ENCODE measurements at places on chromosomes 5 and 9.

DNA sequence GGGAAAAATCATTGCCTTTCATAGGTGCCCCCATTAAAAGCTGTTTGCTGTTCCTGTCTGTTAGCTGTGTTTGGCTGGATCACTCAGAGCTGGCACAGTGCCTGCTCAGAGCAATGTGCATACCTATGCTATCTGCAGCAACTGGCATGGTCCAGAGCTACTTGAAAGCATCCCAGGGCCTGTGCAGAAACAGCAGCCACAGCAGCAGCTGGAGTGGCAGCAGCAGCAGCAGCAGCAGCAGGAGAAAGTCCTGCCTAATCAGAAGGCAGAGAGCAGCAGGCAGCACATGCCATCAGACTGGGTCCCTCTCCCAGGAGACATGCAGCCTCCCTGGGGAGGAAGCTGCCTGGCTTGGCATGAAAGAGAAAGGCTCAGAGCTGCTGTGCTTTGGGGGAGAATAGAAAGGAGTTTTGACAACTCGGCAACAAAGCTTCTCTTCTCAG is 243.8 kb upstream of the WWC1 start:
- no peak for DNase-seq

DNA sequence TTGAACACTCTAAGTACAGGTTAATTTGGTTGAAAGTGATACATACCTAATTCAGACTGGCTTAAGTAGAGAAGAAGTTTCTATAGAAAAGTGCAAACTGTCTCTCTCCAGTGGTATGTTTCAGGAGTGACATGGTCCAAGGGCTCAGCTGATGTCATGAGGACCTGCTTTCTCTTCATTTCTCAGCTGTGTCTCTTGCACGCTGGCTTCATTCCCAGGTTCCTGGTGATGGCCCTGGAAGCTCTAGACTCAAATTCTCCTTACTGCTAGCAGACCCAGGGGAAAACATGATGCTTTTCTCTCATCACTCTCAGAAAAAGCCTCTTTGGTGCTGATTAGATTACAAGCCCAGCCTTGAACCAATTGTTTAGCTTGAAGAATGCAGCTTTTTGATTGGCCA is 211.9 kb upstream of the CLINT1 start:
- no peak for DNase-seq

- no peak for DNase-seq
These were observed 265.0 kb upstream of the ZNF608 start for GRCh38 chr5:125011419-125011818.

GRCh38 chr5:36240779-36241630 is 720 bp downstream of the NADK2 start:
- peak; percentile 35 for DNase-seq

- peak; percentile 85 for DNase-seq
These were observed 1.7 kb upstream of the POMT1 start for GRCh38 chr9:131500939-131501541.

GRCh38 chr5:80618438-80618837 is 36.0 kb upstream of the MSH3 start:
- DNase-seq = no peak

- DNase-seq = no peak
These were observed 14.0 kb downstream of the GRIN1 start for GRCh38 chr9:137152844-137153405.

DNA sequence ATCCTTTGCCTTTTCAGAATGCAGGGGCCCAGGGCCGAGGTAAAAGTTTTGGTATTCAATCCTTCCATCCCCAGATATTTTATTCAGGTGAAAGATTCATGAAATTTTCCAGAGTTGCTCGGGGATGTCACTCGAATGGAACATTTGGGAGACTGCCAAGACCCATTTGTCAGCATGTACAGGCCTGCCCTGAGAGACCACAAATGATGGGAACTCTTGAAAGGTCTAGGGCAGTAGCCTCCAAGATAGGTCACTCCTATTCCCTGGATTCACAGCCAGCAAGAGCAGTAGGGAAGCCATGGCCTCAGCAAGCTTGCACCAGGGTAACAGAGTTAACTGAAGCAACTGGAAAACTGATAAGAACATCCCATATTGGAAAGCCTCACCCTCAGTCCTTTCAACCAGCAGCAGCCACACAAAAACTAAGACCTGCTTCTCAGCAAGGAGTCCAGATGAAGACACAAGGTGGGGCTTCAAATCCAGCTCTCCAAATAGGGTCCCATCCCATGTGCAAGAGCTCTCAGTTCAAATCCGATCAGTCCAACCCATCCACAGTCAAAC is 12.5 kb downstream of the CARD6 start:
- no peak for DNase-seq

- DNase-seq = no peak
These were observed 10.6 kb downstream of the NIPAL4 start for GRCh38 chr5:157470631-157471030.

- no peak for DNase-seq
These were observed 8.3 kb downstream of the HNRNPH1 start for GRCh38 chr5:179615203-179615602.

GRCh38 chr5:96952118-96952750 is 16.4 kb downstream of the LNPEP start:
- DNase-seq = no peak

- DNase-seq = no peak
These were observed 275.2 kb downstream of the CDH9 start for GRCh38 chr5:26763215-26763614.

- DNase-seq = no peak
These were observed 64.1 kb downstream of the SMIM23 start for GRCh38 chr5:171849585-171850323.

DNA sequence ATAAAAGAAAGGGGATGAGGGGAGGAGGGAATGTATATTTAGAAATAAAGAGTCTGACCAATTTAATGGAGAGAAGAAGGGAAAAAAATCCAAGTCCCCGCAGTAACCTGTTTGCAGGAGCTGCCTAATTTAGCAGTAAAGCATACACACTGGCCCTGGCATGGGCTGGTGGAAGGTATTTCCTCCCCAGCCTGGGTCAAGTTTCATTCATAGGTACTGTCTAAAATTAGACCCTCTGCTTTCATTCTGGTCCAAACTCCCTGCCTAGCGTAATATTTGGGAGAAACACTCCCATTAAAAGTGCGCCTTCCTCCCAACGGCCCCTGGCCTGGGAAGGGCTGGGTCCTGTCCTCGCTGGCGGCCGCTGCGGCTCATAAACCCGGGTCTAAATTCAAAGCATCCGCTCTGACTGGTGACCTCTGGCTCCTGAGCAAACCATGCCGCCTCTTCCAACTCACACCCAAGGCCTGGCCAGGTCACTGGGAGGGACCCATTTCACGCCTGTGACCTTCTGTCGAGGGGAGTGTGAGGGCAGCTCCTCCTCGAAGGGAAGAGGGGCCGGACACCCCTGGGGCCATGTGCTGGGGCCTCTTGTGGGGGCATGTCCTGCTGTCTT is 123.2 kb downstream of the FGF18 start:
- no peak for DNase-seq

GRCh38 chr5:60340326-60340725 is 359.6 kb downstream of the DEPDC1B start:
- DNase-seq = no peak

DNA sequence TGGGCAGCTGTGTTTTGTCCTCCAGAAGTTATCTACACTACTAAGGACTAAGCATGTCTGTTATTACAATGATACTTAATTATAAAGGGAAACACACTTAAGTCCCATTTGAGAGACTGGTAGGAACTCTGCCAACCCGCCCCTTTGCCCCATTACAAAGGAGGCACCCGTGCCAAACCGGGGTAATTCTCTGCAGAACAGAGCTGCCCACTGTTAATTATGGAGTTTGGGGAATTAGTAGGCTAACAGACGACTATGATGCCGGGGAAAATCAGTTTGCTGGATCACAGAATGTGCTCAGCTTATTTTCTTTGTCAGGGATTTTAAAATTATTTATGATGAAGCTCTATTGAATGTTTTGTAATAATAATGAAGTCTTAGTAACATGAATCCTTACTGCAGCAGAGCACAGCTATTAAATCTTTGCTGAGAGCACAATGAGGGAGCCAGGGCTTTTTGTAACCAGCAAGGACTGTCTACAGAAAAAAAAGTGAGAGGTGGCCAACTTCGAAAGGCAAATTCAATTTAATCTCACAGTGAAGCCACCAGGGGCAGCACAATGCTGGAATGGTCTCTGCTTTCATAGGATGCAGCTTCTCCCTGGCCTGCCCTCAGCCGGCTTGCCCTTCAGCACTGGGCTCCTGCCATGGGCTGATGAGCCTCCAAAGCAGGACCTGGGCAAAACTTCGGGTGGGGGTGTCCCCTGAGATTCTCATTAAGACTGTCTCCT is 134.5 kb downstream of the GNAQ start:
- DNase-seq = no peak

DNA sequence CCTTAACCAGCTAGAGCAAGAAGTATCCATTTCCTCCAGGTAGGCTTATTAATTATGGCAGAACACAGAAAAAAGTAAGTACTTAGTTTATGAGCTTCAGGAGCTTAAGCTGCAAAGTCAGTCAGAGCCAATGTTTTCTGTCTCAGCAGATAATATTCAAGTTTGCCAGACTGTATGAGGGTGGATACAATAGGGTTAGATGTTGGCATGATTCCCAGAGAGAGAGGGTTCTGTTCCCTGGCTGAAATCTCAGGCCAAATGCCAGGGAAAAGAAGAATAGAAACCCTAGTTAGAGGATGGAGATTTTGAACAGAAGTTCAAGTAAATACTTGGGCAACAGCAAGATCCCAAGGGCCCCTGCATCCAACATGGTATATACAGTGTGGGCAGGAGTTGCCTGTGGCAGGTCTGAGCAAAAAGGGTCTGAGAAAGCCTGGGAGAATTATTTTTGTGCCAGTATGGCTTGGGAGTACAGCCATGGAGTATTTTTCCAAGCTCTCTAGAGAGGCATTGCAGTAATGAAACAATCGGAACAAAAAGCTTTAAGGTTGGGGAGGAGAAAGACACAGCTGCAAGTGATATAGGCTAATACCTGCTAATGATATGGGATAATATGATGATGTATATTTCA is 31.0 kb upstream of the ISOC1 start:
- DNase-seq = no peak

- DNase-seq = no peak
These were observed 52.5 kb upstream of the ORM1 start for GRCh38 chr9:114270120-114270975.

DNA sequence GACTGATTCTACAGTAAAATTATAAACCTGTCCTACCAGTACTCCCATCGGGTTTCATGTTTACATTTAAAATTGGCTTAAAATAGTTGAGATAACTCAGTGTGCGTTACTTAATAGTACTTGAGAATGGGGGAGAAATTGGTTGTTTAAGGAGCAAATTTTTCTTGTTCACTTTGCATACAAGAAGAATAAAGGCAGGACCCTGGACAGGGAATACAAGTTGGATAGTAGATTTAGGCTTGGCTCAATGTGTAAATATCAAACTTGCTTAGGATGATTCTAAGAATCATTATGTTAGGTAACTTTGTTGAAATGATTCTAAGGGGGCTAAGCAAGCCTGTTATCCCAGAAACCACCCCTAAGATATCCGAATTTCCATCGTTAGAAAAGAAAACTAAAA is 448.4 kb upstream of the TLE4 start:
- no peak for DNase-seq

DNA sequence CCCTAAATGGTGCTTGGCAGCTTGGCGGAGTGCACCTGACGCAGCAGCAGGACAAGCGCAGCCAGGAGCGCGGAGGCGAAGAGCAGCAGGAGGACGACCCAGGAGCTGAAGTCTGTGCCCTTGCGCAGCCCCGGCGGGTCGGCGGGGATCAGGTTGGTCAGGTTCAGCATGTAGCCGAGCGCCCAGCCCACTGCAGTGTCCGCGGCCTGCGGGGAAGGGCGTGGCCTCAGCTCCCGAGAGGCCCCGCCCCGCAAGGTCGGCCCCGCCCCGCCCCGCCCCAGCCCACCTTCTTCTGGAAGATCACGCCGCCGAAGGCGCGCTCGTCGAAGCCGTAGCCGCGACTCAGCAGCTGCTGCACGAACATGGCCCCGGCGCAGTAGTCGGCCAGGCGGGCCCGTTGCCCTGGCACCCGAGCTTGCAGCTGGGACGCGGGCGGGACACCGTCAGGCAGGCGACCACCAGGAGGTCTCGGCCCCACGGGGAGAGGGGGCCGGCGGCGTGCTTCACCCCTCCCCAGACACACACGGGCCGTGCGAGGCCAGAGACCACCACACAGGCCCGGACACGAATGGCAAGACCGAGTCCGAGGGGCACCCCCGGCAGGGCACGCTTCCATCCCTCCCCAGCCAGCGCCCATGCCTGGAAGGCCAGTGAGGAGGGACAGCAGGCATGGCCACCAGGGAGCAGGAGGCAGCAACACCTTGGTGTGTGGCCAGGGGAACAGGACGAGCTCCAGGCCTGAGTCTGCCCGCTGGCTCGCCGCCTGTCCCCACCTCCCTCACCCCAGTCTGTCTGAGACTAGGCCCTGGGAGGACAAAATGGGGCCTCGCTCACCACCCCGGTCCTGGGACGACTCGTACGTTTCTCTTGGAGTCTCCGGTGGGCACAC is 2.9 kb upstream of the NPDC1 start:
- no peak for DNase-seq

DNA sequence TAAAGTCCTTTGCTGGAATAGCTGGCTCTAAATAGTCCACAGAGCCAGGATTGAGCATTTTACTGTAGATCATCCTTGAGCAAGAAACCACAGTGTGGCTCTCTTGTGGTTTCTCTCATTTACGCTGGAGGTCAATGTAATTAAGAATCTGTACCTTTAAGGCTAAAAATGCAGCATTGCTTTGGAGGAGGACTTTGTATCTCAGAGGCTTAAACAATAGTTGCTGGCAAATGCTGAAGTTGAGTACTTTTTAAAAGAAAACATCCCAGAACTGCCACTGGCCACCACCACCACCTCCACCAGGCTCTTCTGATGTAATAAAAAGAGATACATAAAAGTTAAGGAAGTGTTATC is 177.3 kb upstream of the ADAMTSL1 start:
- no peak for DNase-seq

DNA sequence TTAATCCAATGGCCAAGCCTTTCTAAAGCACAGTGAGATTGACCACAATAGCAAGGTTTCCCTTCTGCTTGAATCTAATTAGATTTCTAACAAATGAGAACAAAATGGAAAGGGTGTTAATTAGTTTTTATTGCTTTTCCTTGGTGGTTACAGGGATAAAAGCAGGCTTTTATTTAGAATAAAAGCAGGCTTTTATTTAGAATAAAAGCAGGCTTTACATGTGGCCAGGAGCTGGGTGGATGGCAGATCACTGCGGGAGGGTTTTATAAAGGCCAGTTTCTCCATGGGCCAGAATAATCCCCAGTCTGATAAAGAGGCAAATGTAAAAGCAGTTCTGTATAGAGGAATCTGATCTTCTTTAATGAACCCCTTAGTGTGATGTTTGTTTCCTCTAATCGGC is 470.2 kb downstream of the TMEM232 start:
- DNase-seq = no peak

DNA sequence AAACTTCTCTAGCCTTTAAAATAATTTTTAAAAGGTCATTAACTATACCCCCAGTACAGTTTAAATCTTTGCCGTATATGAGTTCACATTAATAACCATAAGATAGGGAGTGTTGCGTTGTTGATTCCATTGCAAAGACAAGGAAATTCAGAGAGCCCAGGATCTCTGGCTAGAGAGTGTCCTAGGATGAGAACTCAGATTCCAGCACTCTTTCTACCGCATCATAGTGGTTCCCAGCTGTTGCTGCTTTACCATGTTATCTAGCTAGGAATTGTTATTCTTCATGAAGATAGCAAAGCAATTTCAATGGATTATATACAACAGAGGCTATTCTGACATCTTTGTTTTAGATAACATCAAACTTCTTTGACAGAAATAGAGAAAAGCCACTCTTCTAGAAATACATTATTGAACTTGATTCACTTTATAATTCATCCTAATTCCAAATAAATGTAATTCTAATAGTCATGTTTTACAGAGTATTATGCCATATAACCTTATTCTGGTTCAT is 78.4 kb upstream of the IL7R start:
- DNase-seq = no peak

Measured in activated CD4-positive, alpha-beta T cell treated with anti-CD3 and anti-CD28 coated beads, Interleukin-10, Interleukin-2, amounts not matched to agents 100 ng/mL and 50 ng/mL, durations not matched to agents 16 hours and 8 hours (primary cell).